ENCODE measurements at places on chromosomes 16 and 17.

DNA sequence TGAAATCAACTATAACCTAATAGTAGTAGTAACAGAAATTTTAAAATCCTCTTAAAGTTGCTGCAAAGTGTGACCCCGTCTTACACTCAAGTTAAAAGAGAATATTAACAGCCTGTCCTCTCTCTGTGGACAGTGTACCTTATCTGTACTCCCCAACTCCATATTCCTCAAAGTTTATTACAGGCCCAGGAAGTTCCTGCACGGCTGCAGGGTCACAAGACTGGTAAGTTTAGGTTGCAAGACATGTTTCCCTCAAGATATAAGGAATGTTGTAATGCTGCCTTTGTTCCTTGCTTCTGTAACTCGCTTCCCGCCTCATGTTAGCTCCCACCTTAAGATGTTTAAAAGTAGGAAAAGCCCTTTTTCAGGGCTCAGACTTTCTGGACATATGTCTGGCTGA, 72.2 kb downstream of the ITFG1 start:
- DNase-seq, result no peak

DNA sequence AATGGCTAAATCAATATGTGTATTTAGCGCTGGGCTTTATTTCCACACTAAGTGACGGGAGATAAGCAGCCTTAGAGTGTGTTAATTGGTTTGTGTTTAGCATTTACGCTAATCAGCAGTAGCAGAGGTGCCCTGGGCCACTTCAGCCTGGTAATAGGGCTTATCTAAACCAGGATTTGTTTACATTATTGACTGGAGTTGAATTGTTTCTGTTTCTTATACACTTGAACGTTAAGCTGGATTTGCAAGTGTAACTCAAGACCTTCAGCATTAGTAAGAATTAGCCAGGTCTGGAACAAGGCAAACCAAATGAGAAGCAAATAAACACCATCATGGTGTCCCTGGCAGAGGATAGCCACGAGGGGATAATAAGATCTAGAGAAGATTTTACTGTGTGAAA, 313.6 kb downstream of the HS3ST4 start:
- DNase-seq, result no peak

GRCh38 chr16:29784157-29784556, 6.1 kb downstream of the ZG16 start:
- DNase-seq, result no peak

DNA sequence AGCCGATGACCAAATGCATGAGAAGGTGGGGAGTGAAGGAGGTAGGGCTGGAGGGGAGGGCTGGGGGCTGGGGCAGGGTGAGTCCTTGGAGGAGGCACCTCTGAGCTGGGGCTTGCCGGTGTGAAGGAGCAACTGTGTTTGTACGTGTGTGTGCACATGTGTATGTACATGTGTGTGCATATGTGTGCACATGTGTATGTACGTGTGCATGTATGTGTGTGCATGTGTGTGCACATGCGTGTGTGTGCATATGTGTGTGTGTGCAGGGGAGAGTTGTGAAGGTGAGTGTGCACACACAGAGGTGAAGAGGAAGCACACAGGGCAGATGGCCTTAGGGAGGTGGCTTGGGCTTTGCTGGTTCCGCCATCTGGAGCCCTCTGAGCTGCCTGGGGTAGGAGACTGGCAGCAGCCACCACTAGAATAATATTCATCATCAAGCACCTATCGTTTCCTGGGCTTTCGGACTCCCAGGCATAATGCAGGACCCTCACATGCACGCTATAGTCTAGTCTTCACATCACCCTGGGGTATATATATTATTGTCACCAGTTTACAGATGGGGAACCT, 120.9 kb upstream of the CDC42EP4 start:
- no peak for DNase-seq

DNA sequence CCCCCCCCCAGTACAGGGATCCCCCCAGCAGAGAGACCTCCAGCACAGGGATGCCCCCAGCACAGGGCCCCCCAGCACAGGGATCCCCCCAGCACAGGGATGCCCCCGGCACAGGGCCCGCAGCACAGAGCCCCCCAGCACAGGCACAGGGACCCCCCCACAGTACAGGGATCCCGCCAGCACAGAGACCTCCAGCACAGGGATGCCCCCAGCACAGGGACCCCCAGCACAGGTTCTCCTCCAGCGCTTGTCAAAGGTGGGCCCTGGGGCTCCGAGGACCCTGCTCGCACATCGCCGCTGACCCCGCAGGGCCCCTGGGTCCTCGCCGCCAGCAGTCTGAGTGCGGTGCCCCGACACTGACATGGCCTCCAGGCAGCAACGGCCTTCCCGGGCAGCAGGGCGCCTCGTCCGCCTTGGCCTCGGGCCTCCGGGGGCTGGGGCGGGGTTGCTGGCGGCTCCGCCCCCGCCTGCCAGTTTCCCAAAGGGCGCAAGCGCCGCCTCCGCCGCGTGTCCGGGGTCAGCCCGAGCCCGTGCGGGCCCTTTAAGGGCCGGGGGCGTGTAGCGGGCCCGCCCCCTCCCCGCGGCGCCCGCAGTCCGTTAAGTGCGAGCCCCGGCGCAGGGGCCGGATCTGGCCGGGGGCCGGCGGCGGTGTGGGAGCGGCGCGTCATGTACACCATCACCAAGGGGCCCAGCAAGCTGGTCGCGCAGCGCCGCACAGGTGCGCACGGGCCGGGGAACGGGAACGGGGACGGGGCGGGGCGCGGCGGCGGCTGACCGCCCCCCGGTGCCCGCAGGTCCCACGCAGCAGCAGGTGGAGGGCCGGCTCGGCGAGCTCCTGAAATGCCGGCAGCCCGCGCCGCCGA, at the start of gene MCRIP2:
TSS of gene MCRIP2 (plus strand) at position 503 of the 863 bp plus-strand sequence. CDS start at position 667, 164 bp downstream.
- DNase-seq, result peak; percentile 42

DNA sequence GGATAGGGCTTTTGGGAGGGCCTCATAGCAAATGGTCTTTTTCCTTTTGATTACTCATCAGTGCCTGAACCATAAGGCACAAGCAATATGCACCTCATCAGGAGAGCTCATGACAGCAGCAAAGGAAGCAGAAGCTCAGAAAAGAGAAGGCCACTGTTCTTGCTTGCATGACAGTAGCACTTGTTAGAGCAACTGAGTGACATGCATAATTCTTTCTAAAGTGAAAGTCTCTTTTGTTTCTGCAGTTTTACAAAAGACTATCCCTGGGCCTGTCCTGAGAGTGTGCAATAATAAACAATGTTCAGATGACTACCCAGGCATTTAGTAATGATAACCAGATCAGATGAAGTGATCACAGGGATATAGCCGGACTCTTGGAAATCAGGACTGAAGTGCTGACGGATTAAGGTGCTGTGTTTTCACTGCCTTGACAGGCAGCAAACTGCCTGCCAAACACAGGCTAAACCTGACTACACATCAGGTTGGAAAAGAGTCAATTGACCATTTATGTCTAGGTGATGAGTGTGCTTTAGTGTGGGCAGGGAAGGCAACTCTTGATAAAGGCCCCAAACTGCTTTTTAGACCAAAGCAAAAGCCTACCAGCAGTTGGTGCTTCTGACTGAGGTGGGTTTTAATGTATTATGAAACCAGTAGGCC, 1860.3 kb downstream of the TP53TG3F start:
- no peak for DNase-seq

DNA sequence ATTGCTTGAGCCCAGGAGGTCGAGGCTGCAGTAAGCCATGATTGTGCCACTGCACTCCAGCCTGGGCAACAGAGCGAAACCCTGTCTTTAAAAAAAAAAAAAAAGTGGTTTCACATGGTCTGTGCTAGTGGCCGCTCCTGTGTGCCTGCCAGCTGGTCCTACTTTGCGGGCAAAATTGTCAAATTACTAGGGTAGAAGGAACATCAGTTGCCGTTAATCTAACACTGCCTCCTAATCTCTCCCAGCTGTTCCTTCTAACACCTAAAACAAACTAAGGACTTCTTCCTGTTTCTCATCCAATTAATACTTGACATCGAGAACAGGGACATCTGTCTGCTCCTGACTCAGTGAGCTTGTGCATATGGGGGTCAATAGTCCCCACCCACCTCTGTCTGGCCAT, 23.9 kb downstream of the TMEM11 start:
- no peak for DNase-seq

DNA sequence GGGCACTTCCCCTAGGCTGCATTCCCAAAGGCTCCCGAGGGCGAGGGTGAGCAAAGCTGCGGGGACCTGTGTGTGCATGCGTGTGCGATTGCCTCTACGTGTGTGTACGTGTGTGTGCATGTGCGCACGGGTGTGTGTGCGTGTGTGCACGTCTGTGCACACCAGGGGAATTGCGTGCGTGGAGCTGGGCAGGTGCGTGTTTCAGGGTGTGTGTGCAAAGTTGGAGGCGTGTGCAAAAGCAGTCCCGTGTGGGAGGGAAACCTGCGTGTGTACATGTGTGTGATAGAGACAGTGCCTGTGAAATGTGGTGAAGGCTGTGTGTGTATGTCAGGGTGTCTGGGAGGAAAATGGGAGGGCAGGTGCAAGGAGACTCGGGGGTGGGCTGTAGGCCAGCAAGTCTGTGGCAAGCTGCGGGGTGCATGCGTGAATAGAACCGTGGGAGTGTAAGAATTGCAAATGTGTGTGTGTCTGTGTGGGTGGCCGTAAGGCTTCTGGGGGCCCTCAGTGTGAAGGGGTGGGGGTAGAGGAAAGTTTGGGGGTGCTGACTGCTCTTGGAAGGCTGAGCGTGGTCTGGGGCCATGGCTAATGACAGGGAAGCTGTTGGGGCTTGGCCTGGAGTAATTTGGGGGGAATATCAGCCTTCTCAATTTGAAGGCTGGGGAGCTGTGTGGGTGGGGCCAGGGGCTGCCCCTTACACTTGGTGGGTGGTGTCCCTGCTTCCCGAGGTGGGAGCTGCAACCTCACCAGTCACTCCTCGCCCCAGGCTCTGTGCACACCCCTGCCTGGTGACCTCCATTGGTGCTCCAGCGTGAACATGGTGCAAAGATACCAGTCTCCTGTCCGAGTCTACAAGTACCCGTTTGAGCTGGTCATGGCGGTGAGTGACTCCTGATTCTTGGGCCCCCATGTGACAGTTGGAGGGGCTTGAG, 644 bp downstream of the SEC14L5 start:
- no peak for DNase-seq

- DNase-seq, result no peak
Measured at GRCh38 chr16:73058616-73059409, 10.9 kb upstream of the ZFHX3 start.

DNA sequence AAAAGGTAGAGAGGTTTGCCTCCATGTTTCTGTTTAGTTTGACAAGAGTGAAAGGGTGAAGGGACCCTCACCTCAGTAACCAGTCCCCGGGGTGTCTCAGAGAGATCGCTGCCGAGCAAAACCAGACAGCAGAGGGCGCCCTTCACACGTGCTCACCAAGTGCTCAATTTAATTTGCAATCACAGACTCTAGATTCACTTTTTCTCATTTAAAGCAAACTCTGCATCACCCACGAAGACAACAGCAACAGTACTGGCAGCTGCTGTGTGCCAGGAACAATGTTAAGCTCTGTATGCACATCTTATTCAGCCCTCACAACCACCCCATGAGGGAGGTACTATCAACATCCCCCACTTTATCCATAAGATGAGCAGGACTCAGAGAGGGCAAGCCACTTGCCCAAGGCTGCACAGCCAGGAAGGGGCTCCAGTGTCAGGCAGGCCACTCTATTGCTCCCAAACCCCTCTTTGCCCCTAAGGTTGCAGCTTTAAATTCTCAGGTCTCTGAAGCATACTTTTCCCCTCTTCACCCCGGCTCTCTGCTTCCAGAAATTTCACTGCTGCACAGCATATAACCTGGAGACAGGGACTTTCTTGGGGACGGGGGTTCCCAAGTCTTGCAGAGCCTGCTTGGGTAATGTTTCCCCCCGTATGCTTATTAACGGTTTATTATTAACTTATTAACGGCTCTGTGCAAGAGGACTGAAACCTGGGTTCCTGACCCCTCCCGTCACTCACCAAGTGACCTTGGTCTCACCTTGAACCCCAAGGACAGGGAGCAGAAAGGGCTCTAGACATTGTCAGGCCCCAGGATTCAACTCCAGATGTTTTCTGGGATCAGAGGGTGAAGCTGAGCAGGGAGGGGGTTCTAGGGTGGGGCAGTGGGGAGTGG, 70.9 kb downstream of the CNGB1 start:
- DNase-seq, result peak; percentile 7

DNA sequence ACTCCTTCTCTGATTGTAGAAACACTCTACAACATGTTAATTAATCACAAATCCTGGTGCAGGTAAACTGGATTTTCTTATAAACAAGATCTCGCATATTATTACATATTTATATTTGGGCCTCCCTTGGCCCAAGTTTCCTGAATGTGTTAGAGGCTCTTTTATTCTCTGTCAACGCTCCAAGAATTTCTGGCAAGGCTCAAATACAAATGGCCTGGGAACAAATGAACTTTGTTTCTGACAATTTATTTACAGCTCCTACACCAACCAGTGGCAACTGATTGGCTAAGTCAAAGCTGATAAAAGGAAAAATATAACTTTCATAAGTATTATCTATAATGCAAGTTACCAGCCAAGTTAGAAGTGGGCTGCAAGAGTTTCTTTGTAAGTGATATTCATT, 64.9 kb upstream of the CORO6 start:
- DNase-seq, result no peak

DNA sequence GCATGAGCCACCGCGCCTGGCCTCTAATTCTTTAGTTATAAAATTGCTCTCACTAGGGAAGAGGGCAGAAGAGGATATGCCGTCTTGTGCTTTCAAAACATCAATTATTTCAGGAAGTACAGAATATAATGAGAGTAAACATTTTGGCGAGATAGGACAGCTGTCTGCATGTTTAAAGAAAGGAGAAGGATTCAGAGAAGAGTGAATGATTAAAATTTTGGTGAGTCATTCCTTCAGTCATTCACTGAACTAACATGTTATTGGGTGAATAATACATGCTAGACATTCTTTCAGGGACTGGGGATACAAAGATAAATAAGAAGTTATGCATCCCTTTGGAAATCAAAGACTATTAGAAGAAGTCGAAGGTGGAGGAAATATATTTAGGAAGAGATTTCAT, 590.3 kb upstream of the GOT2 start:
- DNase-seq, result no peak

DNA sequence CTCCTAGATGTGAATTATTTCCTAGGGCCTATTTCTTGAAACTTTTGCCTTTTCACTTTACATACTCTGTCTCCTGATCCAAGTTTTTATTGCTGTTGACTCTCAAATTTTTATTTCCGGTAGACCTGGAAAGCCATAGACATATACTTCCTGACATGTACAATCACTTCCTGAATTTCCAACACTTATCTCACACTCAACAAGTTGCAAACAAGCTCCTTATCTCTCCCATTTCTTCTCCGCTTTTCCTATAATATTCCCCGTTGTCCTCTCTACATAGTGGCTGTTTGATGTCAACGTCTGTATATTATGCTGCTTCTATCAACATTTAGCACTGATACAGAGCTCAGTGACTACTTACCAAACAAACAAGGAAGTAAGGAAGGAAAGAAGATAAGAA, 59.3 kb downstream of the IKZF3 start:
- DNase-seq, result no peak

DNA sequence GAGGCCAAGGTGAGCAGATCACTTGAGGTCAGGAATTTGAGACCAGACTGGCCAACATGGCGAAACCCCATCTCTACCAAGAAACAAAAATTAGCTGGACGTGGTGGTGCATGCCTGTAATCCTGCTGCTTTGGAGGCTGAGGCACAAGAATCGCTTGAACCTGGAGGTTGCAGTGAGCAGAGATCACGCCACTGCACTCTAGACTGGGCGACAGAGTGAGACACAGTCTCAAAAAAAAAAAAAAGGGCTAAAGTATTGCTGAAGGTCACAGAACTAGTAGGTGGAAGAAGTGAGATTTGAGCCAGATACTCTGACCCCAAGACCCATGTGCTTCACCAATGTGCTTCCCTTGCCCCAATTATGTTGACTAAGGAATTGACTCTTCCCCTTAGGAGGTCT, 112.0 kb downstream of the NPIPB5 start:
- DNase-seq, result no peak

GRCh38 chr16:28193530-28194423, 18.0 kb downstream of the XPO6 start:
- no peak for DNase-seq

GRCh38 chr16:17412221-17412620, 58.5 kb downstream of the XYLT1 start:
- DNase-seq, result no peak

All from DMS79 (cell line).